ENCODE measurements at places on chromosomes 5 and 9.

DNA sequence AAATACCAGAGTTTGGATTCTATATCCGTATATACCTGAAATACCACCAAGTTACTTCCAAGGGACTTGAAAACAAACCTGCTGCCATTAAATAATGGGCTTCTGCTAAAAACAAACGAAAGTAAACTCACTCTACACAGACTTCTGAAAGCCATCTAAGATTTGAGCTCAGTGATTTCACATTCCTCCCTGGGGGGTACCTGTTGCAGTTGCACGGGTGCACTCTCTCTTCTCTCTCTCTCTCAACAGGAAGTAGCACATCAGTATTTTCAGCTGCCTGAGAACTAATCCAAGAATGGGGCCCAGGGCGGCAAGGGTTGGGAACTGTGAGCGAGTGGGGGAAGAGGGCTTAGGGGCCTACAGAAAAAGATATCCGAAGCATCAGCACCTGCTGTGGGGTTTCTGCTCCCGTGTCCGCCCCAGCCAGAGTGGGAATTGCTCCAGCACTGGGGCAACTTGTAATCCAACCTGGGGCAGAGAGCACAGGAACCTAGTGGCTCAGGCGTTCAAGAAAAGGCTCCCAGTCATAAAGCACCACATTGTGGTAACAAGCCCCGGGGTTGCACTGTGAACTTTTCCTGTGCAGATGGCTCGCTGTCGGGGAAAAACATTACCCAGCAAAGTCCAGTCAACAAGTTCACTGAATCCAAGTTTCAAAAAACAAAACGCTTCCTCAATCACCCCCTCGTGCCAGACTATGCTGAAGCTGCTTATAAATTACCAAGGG, 99.8 kb downstream of the EFNA5 start:
- peak; percentile 1 for DNase-seq

GRCh38 chr5:154058055-154059038, 19.6 kb downstream of the MFAP3 start:
- no peak for DNase-seq

DNA sequence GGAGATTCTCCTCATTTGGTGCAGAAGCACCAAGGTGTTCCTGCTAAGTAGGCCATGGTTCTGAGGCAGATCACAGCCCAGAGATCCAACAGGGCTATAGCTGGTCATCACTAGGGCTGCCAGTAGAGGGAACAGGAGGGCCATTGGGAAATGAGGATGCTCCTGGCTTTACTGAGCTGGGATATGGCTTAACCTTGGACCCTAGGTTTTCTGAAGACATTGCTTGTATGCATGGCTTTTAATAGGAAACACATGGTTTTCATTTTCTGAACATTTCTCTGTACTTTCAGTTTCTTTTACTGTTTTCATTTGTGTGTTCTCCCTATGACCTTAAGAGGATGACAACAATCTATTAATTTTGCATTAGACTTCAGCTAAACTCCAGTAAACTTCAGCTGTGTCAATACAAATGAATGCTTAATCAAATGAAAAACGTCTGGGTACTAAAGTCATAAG, at the start of gene IFNW1:
Gene IFNW1, minus strand, starts transcription at position 406 of the 456 bp plus-strand sequence. Its CDS starts 262 bp downstream, at position 144.
- no peak for DNase-seq

GRCh38 chr5:173281910-173282309, 46.3 kb downstream of the STC2 start:
- no peak for DNase-seq

- DNase-seq: no peak
Measured at GRCh38 chr9:108374626-108375025, 481.2 kb downstream of the ACTL7B start.

DNA sequence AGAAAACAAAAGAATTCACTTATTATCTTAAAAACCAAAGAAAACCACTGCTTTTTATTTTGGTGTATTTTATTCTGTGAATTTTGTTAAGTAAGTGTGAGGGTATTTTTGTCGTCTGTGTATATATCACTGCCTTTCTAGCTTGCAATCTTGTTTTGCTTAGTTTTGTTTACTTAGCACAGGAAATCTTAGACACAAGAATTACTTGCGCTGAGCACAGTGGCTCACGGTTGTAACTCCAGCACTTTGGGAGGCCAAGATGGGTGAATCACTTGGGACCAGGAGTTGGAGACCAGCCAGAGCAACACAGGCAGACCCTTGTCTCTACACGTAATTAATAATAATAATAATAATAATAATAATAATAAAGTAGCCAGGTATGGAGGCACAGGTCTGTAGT, 230.3 kb downstream of the PAPPA start:
- no peak for DNase-seq

- no peak for DNase-seq
Measured at GRCh38 chr5:42423285-42424165, at the start of gene GHR. Gene GHR (plus strand): TSS chr5:42423439. CDS start chr5:42565875, 142,436 bp downstream.

DNA sequence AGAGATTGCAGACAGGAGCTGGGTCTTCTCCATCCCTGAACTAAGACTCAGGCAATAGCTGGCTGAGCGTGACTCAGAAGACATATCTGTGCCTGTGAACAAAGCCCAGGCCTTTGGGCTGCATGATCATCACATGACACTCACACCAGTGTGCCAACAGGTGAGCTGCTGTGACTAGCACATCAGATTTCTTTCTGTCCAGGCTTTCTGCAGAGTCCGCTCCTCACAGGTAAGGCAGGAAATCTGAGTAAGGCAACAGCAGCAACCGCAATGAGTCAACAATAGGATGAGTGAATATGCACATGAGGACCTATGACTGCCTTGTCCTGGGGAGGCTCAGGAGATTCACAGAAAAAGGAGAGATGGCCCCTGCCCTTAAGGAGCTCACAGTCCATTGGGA, 293.6 kb downstream of the ACTL7B start:
- DNase-seq: no peak

- DNase-seq: no peak
Measured at GRCh38 chr9:75134495-75134894, 46.2 kb downstream of the OSTF1 start.

DNA sequence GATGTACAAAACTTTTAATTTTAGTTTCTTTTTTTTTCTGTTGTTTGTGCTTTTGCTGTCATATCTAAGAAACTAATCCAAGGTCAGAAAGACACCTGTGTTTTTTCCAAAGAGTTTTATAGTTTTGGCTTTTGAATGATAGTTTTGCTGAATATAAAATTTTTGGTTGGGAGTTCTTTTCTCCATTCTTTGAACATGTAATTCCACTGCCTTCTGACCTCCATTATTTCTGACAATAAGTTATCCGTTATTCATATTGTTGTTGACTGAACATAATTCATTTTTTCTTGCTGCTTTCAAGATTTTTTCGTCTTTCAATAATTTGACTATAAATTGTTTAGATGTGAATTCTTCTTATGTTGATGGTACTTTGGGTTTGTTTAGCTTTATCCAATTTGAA, 82.2 kb upstream of the SLC24A2 start:
- DNase-seq: no peak

- DNase-seq: no peak
Measured at GRCh38 chr5:39896706-39897105, 471.9 kb upstream of the DAB2 start.

- DNase-seq: no peak
Measured at GRCh38 chr9:120985819-120986222, 59.2 kb upstream of the TRAF1 start.

DNA sequence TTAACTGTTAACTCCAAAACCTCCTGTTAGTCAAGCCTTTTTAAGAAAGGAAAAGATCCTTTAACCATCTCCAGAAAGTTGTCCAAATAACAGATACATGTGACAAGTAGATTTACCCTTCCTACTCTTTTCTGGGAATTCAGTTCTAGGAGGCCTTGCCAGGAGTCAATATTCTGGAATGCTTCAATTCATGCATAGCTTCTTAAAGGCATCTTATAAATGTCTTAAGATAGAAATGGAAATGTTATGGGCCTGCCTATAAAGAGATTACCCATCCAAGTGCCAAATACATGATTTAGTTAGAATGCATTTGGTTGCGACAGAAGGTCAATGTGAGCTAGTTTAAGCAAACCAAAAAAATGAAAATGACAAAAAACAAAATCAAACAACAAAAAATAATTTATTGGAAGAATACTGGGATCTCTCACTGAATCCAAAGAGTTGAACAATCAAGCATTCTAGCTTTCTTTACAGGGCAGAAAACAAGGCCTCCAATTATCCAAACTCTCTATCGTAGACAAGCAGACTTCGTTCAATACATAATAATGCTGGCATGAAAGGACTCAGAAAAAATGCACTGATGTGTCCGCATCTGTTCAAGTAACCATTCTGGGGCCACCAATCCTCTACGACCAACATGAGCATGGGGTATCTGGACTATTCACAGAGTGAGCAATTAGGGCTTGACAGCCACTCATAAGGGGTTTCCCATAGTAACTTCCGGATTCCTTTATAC, 188.6 kb downstream of the CTNND2 start:
- DNase-seq: no peak

- no peak for DNase-seq
Measured at GRCh38 chr5:54766748-54767147, 218.6 kb downstream of the ESM1 start.

DNA sequence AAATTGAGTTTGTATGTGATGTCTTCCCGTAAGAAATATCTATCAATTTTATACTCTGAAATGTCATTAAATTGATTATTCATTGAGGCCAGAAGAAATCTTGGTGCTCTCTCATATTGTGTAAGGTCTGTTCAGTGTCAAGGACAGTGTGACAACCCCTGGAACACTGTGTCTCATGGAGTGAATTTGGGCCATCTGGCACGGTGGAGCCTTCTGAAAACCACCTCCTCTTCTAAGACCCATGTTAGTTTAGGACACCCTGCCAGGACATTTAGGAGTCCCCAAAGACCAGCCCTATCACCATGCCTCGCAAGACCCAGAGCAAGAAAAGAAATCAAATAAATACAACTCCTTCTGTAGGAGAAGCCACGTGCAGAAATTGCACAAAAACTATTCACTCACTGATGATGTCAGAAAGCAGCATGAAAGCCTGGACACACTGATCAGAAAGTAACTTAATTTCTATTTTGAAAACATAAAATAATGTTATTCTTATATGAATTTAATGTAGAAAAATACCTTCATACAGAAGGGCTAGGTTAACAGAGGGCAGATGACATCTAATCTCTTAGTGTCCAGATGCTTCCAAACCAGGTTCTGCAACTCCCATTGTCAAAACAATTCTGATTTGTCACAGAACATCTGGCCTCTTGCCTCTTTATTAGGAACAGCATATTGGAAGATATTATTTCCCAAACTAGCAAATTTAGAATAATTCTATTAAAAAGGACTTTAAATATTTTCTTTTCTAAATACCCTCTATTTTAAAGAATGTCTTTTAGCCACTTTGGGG, 298.8 kb downstream of the NR2F1-AS1 start:
- no peak for DNase-seq

- no peak for DNase-seq
Measured at GRCh38 chr5:63401436-63402046, 560.7 kb downstream of the HTR1A start.

GRCh38 chr9:136282272-136282861, 21.5 kb downstream of the CCDC187 start:
- no peak for DNase-seq

DNA sequence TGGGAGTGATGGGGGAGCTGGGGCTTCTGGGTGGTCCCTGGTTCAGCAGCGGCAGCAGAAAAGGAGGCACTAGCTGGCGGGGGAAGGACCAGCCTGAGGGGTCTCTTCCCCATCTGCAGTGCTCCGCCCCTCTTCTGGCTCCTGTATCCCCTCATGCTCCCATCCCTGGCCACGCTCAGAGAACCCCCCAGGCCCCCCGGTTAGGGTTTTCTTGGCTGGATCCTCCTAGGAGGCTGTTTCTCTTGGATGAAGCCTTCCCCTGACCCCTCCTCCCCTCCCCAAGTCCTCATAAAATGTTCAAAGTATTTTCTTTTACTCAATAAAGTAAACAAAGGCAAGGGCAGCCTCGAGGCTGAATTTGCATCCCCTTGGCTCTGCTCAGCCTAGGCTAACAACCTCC, 60.8 kb downstream of the FGF18 start:
- no peak for DNase-seq

GRCh38 chr9:135479469-135480052, at the start of gene PPP1R26:
Gene PPP1R26 (plus strand): TSS chr9:135479782. CDS start chr9:135484511, 4,729 bp downstream.
- DNase-seq: no peak

DNA sequence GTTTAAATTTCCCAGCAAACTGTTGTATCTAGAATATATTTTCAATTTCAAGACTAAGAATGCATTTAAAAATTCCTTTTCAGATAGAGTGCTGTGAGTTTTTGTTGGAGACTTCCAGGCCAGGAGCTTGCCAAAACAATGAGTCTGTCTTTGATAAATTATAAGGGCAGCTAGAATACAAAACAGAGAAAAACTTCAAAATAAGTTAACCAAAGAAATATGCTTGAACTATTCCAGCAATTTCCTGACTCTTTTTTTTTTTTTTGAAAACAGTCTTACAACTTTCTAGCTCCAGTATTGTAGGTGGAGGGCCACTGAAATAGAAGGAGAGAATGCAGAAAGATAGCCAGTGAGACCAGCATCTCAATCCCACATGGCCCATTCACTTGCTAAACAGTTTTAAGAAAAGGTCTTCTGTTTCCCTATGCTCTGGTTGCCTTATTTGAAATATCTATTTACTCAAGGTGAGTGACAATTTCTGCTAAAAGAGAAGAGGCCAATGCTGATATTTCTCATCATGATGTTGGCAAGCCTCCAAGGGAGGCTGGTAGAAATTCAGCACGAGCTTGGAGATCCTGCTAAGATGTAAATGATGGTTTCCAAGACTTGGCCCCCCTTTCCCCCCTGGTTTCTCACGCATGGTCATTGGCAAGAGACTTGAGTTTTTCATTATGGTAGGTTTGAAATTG, 103.2 kb downstream of the USP20 start:
- DNase-seq: no peak

- no peak for DNase-seq
Measured at GRCh38 chr5:150615141-150615699, 25.2 kb upstream of the SYNPO start.

DNA sequence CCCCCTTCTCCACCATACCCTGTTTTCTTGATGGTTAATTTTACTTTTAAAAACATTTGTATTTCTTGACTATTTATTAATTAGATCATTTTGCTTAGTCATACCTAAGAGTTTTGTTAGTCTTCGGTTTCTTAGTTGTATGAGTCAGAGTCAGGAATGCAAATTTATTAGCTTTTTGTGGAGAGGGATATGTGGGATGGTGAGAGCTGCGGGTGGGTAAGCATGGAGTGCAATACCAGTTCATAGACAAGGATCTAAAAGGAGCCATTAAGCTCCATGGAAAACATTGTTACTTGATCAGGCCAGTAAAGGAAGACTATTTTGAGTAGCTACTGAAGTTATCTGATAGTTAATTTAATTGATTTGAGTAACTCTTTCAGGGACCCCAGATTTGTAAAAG, 77.5 kb downstream of the ZSWIM6 start:
- DNase-seq: no peak

DNA sequence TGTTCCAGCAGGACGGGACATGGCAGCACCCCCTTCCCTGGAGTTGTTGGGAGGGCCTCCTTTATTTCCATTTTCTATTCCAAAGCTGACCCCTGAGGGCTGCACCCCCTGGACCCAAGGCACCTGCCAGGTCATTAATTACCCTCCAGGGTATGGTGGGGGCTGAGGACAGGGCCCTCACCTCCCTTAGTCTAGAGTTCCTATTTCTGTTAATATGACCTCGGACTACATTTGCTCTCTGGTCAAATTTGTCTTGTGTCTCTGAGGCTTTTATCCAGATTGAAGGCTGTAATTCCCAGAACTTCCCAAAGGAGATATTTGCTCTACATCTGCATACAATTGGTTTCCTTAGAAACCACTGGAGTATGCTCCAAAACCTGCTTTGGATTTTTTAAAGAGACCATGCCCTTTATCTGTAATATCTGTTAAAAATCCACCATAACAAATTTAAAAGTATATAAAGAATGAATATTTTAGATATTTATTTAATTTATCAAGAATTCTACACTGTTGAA, 16.8 kb downstream of the PHF2 start:
- no peak for DNase-seq

GRCh38 chr5:26700759-26701384, 337.5 kb downstream of the CDH9 start:
- no peak for DNase-seq
